Foreskin keratinocyte (primary cell): ENCODE measurements at places on chromosomes 6 and 20. TPM values are rescaled to one million over a fixed set of nuclear protein-coding genes. Genes with fewer than 3 reads are reported as not detected.

Gene BHLHE23
- total RNA-seq = not detected in 2 replicates

Gene BTN1A1
- not detected in 2 replicates for total RNA-seq

Gene DEFB132
- not detected in 2 replicates for total RNA-seq

Gene PTGIS
- total RNA-seq = not detected in 2 replicates

Gene RAET1L
- total RNA-seq = 1.1 and 2.4 TPM in 2 replicates

Gene FRK
- total RNA-seq = 2.5 and 3.4 TPM in 2 replicates

Gene LAMA2
- 0.49 and 0.92 TPM in 2 replicates for total RNA-seq

Gene ENTPD6
- 74.6 and 78.4 TPM in 2 replicates for total RNA-seq

Gene CTCFL
- total RNA-seq = not detected in 2 replicates

Gene CCND3
- 67.5 and 73.4 TPM in 2 replicates for total RNA-seq
